Progenitor cell of endocrine pancreas (in vitro differentiated cells): ENCODE measurements at places on chromosomes 2 and 18. TPM values are rescaled to one million over a fixed set of nuclear protein-coding genes. Genes with fewer than 3 reads are reported as not detected.

- no peaks in the 10 kb centered on the region for H3K36me3 ChIP-seq
- peaks cover 2% of the 10 kb centered on the region for H3K4me1 ChIP-seq
- H3K4me3 ChIP-seq = no peak overlapping the region
- no peak overlapping the region for H3K27ac ChIP-seq
- DNase-seq = no peak
Observed at GRCh38 chr2:47562548-47562947, 159.6 kb downstream of the MSH2 start.

DNA sequence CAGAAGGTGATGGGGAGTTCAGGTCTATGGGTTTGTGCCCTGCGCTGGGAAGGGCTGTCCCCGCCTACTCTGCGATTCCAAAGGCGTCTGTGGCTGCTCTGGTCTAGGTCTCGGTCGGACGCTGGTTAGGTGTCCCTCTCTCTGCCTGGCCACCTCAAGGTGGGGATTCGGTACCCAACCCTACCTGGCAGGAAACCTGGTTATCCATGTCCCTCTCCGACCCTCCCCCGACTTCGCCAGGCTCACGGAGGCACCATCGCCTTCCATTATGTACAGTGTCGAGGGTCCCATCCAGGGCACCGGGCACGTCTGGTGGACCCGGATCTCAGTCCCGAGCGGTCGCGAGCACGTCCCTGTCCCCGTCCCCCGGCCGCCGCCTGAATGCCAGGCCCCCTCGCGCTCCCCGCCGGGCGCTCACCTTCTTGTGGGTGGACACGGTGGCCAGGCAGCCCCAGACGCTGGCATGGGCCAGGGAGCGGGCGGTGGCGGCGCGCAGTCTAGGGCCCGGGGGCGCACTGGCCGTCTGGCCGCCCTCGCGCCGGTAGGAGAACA is 628 bp downstream of the CREG2 start:
- peak overlapping the region; percentile 70 for H3K4me3 ChIP-seq
- H3K27me3 ChIP-seq = peaks cover 65% of the 10 kb centered on the region
- H3K27ac ChIP-seq = no peak overlapping the region
- no peaks in the 10 kb centered on the region for H3K4me1 ChIP-seq
- no peaks in the 10 kb centered on the region for H3K36me3 ChIP-seq

- no peak overlapping the region for H3K27ac ChIP-seq
- DNase-seq = peak; percentile 39
- peaks cover 19% of the 10 kb centered on the region for H3K36me3 ChIP-seq
Observed at GRCh38 chr2:238370823-238371372, 50.6 kb downstream of the TRAF3IP1 start.

GRCh38 chr18:65477455-65477854 is 273.4 kb upstream of the CDH7 start:
- H3K27me3 ChIP-seq = no peaks in the 10 kb centered on the region
- H3K27ac ChIP-seq = no peak overlapping the region
- H3K4me3 ChIP-seq = no peak overlapping the region
- no peaks in the 10 kb centered on the region for H3K36me3 ChIP-seq
- H3K4me1 ChIP-seq = no peaks in the 10 kb centered on the region

DNA sequence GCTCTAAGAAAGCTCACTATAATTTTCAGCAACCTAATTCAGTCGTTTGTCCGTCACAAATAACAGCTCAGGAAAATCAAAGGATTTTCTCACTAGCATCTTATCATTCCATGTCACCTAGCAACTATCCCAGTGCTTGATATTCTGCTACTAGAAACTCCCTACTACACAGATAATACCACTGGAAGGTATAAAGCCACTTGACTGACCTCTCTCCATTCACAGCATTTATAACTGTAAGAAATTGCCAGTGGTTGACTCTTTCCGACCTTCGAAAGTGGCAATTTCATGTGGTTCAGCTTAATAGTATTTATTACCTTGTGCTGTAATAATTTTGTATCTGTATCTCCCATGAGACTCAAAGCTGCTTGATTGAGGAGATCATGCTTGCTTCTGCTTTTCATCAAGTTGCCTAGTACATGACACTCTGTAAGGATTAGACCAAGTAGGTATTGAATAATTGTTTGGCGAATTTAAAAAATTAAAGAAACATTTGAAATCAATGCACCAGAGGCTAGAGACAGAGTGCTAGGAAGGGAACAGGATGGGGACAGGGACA is 79.6 kb upstream of the TACR1 start:
- no peak overlapping the region for H3K27ac ChIP-seq
- H3K36me3 ChIP-seq = peaks cover 1% of the 10 kb centered on the region
- H3K4me3 ChIP-seq = no peak overlapping the region
- H3K4me1 ChIP-seq = peaks cover 12% of the 10 kb centered on the region
- no peak for DNase-seq
- H3K27me3 ChIP-seq = no peaks in the 10 kb centered on the region

DNA sequence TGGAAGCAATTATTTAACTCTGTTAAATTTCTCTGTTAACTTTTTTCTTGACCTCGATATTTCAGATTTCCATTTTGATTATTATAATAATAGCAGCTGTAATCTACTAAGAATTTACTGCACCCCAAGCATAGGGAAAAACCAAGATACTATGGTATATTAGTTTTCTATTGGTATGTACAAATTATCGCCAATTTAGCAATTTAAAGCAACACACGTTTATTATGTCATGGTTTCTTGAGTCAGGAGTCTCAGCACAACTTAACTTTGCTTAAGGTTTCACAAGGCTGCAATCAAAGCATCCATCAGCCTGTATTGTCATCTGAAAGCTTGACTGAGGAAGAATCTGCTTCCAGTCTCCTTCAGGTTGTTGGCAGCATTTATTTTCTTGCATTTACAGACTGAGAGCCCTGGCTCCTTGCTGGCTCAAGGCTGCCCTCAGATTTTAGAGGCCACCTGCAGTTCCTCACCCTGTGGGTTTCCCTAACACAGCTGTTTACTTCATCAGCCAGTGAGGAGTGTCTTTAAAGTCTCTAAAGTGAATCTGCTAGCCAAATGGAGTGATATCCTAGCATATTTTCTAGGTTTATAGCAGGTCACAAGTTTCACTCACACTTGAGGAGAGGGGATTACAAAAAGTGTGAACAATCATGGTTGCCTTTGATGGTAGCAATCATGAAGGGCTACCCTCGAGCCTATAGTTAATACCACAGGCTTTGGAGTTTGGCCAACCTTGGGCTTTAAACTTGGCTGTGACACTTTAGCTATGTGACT is 4.4 kb upstream of the VPS54 start:
- no peaks in the 10 kb centered on the region for H3K27me3 ChIP-seq
- H3K4me3 ChIP-seq = no peak overlapping the region
- no peaks in the 10 kb centered on the region for H3K36me3 ChIP-seq

DNA sequence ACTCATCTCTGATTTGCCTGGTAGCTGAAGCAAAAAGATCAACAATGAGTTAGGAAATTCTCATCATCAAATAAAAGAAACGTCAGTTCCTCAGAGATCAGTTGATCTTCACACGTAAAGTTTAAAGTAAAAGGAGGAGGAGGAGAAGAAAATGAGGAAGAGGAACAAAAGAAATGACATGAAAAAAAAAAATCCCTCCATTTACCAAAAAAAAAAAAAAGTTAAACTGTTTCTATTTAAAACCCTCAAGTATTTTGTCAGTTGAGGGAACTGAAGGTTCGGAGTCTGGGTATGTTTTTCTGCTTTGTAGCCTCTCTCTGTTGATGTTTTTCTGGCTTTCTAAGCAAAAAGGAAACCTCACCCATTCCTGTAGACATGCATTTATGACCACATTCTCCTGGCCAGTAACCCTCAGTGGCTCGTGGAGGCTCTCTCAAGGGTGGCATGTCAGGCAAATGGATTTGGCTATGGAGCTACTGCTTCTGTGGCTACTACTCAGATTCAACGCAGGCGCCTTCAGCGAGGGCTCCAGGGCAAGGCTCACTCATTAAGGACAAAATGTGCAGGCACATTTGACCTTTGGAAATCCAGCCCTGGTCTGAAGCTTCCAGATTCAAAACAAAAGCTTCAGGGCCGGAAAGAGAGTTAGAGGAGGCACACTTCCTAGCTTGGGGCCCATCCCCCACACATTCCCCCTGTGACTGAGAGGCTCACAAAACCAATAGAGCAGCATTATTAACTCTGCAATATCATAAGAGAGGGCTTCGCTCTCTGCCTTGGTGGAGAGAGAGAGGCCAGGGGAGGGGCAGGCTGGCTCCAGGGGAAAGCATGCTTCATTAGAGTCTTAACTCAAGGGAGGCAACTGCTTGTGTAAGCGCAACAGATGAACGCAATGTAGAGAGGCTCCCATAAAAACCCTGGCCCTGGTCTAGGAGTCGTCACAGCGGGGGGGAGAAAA is 22.3 kb downstream of the KLF7 start:
- H3K4me1 ChIP-seq = peaks cover 26% of the 10 kb centered on the region
- H3K27ac ChIP-seq = peak overlapping the region; percentile 79
- H3K4me3 ChIP-seq = no peak overlapping the region
- no peak for DNase-seq
- H3K36me3 ChIP-seq = peaks cover 7% of the 10 kb centered on the region
- no peaks in the 10 kb centered on the region for H3K27me3 ChIP-seq

DNA sequence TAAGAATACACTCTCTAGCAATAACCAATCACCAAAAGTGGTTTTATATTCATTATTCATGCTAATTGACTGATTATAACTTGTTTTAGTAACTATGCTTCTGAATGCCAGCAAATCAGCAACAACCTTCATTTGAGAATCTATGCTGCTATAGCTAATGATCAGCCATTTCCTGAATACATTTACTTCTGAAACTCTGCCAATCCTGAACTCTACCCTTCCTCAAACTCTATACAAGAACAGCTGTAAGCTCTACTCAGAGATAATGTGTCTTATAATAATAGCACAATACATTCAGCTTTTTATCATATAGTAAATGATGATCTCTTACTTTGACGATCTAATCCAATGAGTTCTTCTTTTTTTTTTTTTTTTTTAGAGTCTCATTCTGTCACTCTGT is 85.7 kb upstream of the EPAS1 start:
- H3K36me3 ChIP-seq = peaks cover 2% of the 10 kb centered on the region
- no peak overlapping the region for H3K4me3 ChIP-seq
- H3K27ac ChIP-seq = no peak overlapping the region

DNA sequence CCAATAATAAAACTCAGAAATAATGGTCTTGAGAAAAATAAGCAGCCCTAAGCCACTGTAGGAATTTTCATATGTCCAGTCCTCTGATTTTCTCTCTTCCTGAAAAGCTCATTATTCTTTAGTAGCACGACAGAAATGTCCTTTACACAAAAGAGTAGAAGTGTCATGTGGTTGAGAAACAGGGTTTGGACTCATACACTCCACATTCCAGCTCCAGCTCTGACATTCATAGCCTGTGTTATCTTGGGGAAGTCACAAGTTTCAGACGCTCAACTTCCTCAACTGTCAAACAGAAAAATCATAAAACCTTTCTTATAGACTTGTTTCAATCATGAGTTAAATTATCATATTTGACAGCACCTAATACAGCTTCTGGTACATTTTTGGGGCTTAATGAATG is 511.5 kb downstream of the TNS1 start:
- H3K36me3 ChIP-seq = peaks cover 1% of the 10 kb centered on the region
- H3K4me3 ChIP-seq = no peak overlapping the region
- H3K27me3 ChIP-seq = no peaks in the 10 kb centered on the region
- H3K27ac ChIP-seq = no peak overlapping the region

DNA sequence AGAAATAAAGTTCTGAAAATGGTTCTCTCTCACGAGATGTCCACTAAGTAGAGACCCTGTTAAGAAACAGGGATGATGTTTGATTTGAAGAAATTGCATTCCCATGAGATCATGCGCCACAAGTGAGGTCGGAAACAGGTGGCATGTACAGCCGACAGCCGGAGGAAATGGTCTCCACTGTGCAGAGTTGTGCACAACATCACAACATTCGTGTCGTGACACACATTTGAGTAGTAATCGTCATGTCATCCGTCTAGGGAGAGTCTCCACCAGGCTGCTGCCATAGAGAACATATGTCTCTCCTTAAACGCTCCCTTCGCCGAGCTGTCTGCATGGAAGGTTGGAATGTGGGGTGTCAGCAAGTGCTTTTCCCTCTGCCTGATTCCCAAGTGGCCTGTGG is 84.7 kb downstream of the ASAP2 start:
- H3K4me3 ChIP-seq = no peak overlapping the region
- H3K36me3 ChIP-seq = no peaks in the 10 kb centered on the region
- no peak for DNase-seq
- H3K4me1 ChIP-seq = peaks cover 27% of the 10 kb centered on the region
- H3K27me3 ChIP-seq = no peaks in the 10 kb centered on the region

DNA sequence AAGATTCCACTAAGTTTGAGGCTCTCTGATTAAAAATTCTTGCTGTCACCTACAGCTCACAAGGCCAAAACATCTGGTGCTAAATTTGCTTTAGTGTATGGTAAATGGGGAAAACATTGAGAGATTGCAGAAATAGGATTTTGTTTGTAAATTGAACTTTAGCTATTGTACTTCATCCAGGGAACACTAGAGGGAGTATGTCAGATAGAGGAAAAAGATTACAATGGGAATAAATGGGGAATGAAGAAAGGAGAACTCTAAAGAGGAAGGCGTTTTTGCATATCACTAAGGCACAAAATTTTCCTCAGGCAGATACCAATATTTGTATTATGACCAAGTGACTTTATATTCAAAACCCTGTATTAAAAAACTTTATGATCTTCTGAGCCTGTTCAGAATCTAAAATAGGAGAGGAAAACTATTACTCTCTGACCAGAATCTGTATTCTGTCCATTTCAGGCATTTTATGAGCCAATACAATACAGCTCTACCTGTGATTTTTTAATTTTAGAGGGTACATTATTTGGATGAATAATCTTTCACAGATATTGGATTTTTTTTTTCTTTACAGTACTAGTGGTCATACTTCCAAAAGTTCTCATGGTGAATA is 52.3 kb upstream of the ITGB6 start:
- H3K4me1 ChIP-seq = no peaks in the 10 kb centered on the region
- no peaks in the 10 kb centered on the region for H3K27me3 ChIP-seq
- no peak for DNase-seq

GRCh38 chr2:149001496-149001895 is 37.0 kb upstream of the LYPD6B start:
- H3K27me3 ChIP-seq = no peaks in the 10 kb centered on the region
- H3K4me3 ChIP-seq = no peak overlapping the region
- H3K27ac ChIP-seq = no peak overlapping the region
- no peak for DNase-seq
- peaks cover 28% of the 10 kb centered on the region for H3K36me3 ChIP-seq
- H3K4me1 ChIP-seq = peaks cover 44% of the 10 kb centered on the region

GRCh38 chr2:102581911-102582310 is 37.4 kb upstream of the SLC9A2 start:
- DNase-seq = no peak
- H3K36me3 ChIP-seq = no peaks in the 10 kb centered on the region
- H3K4me3 ChIP-seq = no peak overlapping the region
- H3K27ac ChIP-seq = no peak overlapping the region
- H3K27me3 ChIP-seq = no peaks in the 10 kb centered on the region

DNA sequence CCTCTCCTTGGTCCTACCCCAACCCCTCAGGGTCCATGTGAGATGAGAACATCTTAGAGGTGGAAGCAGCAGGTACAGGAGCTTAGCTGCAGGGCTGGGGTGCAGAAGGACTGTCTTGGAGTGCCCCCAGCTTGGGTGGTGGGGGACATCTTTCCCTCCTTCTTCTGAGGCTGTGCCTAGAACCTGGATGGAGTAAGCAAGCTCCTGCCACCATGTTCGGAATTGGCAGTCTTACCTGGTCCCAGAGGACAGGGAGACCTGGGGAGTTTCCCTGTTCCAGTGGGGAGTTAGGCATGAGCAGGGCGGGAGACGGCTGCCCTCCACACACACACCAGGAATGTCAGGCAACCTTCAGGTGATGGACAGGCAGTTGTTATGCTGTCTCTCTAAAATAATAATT is 131.0 kb upstream of the COPS8 start:
- peaks cover 10% of the 10 kb centered on the region for H3K4me1 ChIP-seq
- no peak overlapping the region for H3K4me3 ChIP-seq
- H3K36me3 ChIP-seq = peaks cover 1% of the 10 kb centered on the region
- H3K27ac ChIP-seq = no peak overlapping the region
- DNase-seq = no peak

CNGA3 gene
- total RNA-seq = 5.3 and 5.5 TPM in 2 replicates

VWA3B gene
- 0.12 and 0.47 TPM in 2 replicates for total RNA-seq

CFC1 gene
- total RNA-seq = 27.7 and 30.9 TPM in 2 replicates
